Germinal center (tissue), 1 donor: ENCODE measurements at places on chromosomes 12 and 14.

DNA sequence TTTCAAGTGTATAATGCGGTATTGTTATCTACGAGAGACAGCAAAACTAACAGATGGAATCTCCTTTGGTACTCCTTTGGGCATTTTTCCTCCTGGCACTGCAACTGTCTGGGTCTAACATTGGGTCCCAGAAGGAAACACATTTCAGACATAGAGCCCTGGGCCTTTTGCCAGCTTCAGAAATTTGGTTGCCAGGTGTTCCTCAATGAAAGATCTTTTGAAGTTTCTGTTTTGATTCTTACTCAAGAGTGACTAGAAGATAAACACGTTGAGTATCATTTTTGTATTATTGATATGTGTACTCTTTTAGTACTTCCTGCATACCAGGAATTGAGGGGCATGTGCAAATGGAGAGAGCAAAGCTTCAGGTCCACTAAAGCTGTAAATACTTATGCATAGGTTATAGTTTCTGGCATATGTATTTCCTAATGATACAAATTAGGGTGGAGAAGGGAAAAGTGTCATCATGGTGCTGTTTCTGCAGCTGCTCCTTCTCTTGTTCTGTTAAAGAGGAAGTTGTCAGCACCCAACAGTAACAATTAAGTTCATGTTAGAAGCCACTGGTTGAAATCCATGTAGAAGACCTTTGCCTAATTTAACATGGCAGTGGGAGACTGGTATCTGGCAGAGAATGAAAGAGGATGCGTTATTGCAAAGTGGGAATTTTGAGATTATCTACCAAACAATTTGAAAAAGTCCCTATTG, 53.5 kb downstream of the SLC38A6 start:
- peak; percentile 5 for DNase-seq

DNA sequence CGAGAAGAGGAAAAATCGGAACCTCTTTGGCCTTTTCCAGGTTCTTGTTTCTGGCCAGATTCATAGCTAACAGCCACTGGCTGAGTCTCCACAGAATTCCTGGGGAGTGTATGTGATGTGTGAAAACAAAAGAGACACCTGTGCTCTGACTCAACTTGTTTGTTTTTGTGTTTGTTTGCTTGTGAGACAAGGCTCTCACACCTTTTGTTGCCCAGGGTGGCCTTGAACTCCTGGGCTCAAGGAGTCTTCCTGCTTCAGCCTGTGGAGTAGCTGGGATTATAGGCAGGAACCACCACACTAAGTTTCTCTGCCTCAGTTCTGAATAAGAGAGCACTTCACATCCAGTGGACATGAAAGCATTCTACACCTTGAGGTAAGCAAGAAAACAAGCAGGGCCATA, 22.7 kb downstream of the MFAP5 start:
- DNase-seq = no peak

GRCh38 chr12:9750276-9751203, 10.2 kb downstream of the CD69 start:
- DNase-seq = peak; percentile 73

DNA sequence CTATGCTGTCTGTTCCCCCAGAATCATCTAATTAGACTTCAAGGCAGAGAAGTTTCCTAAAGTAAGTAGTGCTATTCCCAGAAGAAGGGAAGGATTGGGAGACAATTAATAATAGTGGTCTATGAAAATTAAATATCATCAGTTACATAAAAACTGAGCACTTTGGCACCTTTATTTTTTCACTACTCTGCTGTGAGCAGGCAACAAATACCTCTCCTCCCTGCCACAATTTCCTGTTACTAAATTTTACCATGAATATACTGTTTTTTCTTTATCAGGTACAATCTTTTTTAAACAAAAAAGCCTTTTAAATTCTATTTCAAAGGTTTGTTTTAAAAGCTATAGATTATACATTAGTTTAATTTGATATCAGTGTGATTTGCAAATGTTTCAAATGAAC, 29.4 kb upstream of the KRAS start:
- no peak for DNase-seq

DNA sequence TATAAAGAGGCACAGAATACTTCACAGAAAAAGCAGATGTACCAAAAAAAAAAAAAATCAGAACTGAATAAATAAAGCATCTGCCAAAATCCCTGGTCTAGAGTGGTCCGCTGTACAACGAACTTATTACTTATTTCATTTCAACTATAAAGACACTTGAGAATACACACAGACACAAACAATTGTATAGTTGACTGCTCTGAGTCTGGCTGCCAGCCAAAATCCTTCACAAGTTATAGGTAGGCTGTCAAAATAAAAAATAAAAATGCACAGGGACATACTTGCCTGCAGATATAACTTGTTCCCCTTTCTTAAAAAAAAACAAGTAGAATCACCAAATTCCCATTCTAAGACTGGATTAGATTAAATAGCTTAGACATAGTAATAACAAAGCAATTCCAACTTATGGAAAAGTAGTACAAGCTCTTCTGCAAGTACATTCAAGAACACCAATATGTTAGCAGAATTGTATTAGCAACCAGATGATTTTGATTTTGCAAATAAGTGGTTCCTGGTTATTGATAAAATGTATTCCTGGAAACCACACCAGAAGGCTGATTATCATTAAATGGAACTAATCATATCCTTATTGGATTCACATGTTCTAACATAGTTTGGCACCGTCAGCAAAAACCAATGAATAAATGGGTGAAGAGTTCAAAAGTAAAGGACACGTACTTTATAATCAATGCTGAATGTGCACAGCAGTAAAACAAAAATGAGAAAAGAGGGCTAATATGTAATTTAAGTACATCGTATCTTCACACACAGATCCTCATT, 248.5 kb downstream of the NELL2 start:
- DNase-seq = no peak

- no peak for DNase-seq
Observed at GRCh38 chr12:99231031-99231430, 416.5 kb upstream of the GARIN6 start.

- DNase-seq = no peak
Observed at GRCh38 chr14:92392711-92393110, 69.7 kb downstream of the SLC24A4 start.

GRCh38 chr12:107458163-107458562, 227.4 kb upstream of the PWP1 start:
- DNase-seq = no peak

- DNase-seq = no peak
Observed at GRCh38 chr12:10031321-10031720, 839 bp downstream of the CLEC9A start.

DNA sequence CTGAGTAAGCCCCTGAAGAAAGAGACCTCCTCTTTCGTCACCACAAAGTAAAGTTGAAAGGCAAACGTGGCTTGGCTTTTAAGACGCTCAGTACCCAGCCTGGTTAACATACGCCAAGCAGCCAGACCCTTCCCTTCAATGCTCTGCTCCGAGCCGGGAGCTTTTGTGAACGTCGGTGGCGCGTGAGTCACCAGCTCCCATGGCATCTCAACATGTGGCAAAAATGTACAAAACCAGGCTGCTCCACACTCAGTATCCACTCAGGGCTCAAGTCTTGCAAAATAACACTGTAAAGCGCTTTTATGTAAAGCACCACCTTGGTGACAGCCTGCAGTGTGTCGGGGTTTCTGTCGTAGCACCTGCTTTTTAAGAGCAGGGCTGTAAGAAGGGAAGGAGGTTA, 89.0 kb downstream of the SETD3 start:
- DNase-seq = no peak

GRCh38 chr12:75269209-75269608, 59.6 kb upstream of the KCNC2 start:
- no peak for DNase-seq

DNA sequence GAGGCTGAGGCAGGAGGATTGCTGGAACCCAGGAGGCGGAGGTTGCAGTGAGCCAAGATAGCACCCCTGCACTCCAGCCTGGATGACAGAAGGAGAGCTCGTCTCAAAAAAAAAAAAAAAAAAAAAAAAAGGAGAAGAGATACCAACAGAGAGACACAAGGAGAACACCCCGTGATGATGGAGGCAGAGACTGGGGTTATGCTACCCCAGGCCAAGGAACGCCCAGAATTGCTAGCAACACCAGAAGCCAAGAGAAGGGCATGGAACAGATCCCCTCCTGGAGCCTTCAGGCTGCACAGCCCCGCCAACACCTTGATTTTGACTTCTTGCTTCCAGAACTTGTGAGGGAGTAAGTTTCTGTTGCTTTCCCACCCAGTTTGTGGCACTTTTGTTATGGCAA, 148.0 kb upstream of the FOXN3 start:
- no peak for DNase-seq

DNA sequence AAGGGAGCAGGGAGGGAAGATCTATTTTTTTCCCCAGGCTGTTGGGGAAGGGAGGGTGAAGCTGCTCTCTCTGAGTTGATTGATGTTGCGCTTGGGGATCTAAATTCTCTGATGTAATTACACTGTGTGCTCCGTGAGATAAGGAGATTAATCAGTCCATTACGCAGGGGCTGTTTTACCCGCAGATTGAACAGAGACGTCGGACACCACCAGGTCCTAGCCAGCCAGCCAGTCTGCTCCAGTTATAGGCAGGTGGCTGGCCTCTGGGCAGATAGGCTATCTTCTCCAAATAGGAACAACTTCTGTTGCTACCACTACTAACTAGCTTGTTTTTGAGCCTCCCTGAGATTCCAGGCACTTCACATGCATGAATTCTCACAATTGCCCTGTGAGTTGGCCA, 91.1 kb downstream of the SRRM4 start:
- DNase-seq = no peak

DNA sequence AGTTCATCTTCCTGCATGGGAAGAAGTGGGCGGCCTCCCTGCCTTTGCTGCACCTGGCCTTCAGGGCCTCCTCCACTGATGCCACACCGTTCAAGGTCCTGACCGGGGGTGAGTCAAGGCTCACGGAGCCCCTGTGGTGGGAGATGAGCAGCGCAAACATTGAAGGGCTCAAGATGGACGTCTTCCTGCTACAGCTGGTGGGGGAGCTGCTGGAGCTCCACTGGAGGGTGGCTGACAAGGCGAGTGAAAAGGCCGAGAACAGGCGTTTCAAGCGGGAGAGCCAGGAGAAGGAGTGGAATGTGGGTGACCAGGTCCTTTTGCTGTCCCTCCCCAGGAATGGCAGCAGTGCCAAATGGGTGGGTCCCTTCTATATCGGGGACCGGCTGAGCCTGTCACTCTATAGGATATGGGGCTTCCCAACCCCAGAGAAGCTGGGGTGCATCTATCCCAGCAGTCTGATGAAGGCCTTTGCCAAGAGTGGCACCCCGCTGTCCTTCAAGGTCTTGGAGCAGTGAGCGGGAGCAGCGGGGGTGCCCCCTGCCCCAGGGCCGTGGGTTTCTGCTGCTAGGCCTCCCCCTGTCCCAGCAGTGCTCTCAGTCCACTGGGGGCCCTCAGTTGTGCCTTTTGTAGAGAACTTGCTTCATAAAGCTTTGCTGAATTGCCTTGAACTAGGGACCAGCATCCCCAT, 12.4 kb downstream of the CBLN3 start:
- no peak for DNase-seq

GRCh38 chr12:58361056-58361455, 419.7 kb downstream of the ATP23 start:
- DNase-seq = no peak

DNA sequence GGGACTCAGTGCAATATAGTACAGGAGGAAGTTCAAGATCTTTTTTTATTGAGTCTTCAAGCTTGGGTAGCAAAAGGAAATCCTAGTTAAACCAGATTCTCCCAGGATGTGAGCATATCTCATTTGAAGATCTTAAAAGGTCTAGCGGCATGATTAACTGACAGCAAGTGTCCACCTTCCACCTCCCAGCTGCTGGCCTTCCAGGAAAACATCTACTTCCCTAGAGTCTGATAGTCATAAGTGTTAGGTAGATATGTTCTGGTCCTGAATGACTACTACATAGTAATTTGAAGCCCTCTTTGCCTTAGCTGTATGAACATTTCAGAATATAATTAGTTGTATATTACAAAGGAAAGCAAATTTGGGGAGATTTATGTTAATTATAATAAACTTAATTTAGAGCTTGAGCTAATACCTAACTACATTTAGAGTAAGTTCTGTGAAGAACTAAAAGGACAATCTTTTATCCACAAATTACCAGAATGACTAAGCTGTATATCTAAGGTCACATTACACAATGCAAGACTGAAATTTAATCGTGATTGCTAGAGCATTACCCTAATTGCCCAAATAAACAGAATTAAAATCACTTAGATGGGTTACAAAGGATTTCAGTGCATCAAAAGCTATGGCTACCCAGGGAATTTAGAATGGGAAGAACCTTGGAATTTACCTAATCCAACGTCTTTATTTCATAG, 9.9 kb downstream of the LGR5 start:
- DNase-seq = no peak

DNA sequence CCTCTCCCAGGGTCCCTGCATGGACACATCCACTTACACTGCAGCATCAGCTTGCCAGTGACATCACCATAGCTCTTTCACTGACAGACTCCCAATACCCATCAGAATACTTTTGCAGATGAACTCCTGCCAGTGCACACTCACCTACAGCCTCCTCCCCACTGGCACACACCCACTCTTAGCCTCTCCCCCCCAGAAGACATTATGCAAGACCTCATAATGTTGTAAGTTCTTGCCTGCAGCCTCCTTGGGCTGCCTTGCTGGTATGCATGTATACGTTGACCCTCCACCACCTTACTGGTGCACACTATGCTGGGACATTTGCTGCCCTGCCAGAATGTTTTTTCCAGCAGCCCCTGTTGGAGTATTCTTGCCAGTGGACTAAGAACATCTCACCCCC, 324.2 kb downstream of the AEBP2 start:
- DNase-seq = no peak

DNA sequence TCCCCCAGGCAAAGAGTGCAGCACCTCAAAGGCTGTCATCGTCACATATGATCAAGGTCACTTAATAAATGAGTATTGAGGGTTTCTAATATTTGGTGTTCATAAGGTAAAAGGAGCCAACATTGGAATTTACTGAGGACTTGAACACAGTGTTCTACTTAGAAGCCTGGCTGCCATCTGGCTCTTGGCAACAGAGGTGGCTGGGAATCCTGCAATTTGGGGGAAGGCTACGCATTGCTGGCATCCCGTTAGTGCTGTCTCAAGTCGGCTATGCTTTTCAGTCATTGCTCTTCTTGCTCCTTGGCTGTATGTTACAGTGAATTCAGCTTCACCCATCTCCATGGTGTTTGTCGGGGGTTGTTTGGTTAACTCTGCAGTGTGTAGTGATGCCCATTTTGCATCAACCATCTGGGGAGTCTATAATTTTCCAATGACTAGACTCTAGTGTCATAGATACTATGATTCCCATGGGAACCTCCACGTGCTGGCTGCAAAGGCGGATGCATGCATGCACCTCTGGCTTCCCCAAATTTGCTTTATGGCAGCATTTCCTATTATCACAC, 12.9 kb upstream of the SLC24A4 start:
- no peak for DNase-seq

DNA sequence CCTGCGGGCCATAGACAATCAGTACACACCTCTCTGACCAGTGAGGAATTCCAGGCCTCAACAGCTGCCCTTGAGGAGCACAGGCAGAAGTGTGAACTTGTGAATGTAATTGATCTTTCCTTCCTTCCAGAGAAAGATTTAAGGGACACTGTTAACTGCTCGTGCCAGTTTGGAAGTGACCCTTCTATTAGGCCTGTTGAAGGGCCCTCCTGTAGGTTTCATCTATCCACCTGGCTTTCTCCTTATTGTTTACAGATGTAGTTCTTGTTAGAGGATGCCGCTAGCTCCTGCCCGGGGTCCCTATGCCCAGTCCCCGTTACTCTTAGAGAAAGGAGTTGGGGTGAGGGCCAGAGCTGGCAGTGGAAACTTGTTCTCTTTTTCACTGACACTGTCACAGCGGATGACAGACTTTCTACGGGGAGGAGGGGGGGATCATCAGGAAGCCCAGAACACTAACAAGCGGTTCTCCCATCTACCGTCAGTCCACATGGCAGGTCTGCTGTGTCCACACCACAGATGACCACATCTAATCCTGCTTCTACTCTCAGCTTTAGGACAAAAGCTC, 42.6 kb downstream of the SH2B3 start:
- DNase-seq = no peak
